ENCODE measurements at places on chromosomes 16 and 17.

- DNase-seq: no peak
These were observed 57.9 kb upstream of the PLCG2 start for GRCh38 chr16:81720973-81721906.

- DNase-seq: no peak
These were observed 8.6 kb upstream of the MSLN start for GRCh38 chr16:752007-752312.

DNA sequence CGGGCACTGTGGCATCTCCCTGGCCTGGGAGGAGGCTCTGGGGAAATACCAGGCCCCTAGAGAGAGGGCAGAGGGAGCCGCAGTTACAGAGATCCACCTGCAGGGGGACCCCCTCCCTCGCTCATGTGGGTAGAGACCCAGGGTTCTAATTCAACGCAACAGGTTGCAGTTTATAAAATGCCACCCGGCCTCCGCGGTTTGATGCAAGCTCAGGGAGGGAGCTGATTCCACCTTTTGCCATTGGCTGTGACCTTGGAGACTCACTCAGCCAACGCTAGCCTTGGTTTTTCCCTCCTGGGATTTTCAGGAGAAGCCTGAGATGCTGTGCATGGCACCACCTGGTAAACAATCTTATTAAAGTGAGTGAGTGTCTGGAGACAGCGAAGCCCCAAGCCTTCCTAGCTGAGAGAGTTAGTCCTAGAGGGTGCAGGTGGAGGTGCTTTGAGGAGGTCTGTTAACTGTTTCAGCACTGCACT lies 12.1 kb downstream of the TTLL6 start:
- DNase-seq: no peak

- DNase-seq: no peak
These were observed 47.2 kb upstream of the SKAP1 start for GRCh38 chr17:48477221-48477620.

DNA sequence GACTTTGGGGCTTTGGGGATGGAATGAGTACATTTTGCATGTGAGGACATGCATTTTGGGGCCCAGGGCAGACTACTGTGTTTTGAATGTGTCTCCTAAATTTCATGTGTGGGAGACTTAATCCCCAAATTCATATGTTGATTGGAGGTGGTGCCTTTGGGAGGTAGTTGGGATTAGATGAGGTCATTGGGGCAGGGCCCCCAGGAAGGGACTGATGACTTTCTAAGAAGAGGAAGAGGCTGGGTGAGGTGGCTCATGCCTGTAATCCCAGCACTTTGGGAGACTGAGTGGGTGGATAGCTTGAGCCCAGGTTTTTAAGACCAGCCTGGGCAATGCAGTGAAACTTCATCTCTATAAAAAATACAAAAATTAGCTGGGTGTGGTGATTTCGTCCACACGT lies 42.8 kb upstream of the RAI1 start:
- no peak for DNase-seq

DNA sequence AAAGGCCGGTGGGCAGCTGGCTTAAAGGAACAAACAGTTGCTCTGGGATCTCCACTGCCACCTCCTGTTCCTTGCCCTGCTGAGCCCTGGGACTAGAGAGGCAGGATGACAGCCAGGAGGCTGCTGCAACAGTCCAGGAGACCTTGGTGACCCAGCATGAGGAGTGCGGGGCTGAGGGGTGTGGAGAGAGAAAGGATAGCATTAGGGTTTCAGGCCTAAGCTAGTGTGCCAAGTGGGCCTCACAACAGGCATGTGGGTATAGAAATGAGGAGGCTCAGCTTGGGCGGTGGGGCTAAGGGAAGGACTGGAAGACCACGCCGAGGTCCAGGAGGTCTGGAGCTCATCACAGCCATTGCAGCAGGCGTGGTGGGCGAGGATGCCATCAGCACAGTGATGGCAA lies 39.8 kb downstream of the SDK2 start:
- no peak for DNase-seq

DNA sequence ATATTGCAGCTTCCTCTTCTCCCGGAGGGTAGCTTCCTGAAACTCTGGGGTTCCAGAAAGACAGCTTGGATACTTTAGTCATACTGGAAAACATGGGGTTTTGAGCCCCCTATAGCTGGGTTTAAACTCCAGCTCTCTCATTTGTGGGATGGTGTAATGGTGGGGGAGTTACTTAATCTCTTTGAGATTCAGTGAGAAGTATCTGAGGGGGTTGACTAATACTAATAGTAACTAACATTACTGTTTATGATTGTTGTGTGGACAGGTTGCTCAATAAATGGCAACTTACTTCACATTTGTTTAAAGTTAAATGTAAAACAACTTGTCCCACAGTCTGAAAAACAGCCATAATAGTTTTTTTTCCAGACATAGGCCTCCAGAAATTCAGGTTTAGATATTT lies 5.1 kb upstream of the SUZ12 start:
- DNase-seq: no peak

- DNase-seq: no peak
These were observed 21.2 kb downstream of the EPN2 start for GRCh38 chr17:19258371-19258770.

- no peak for DNase-seq
These were observed 2.0 kb downstream of the TMUB2 start for GRCh38 chr17:44188576-44189403.

DNA sequence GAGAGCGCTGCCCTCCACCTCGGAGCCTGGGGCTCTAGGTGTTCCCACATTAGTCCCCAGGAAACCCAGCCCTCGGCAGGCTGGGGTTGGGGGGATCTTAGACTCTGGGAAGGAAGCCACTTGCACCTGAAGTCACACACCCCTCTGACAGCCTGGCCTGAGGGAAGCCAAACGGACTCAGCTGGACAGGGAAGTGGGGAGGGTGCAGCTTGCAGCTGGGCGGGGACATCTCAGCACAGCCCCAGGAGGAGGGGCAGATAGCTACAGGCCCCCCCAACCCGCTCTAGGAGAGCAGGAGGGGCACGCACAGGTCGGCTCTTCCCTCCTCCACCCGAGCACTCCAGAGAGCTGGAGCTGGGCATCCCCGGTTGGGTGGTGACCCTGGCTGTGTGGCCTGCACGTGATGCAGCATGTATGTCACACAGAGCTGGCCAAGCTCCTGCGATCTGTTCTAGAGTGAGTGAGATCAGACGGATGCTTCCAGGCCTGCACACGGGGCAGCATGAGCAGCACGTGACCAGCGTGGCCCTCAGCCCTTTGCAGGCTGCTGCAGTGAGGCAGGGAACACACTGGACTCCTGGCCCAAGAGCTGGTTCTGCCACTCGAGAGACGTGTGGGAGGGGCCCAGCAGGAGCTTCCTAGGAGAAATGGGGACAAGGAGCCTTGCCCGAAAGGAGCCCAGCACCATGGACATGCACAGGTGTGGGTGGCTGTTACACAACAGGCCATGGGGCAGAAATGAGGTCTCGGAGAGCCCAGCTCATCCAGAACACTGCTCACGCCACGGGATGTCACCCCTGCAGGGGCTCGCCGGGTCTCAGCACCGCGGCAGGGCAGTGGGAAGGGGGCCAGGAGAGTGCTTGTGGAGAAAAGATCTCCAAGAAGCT lies 15.4 kb downstream of the KIFC3 start:
- DNase-seq: no peak

- no peak for DNase-seq
These were observed 20.8 kb downstream of the UTS2R start for GRCh38 chr17:82392209-82392920.

- no peak for DNase-seq
These were observed 3.3 kb downstream of the ITGA2B start for GRCh38 chr17:44386182-44386525.

DNA sequence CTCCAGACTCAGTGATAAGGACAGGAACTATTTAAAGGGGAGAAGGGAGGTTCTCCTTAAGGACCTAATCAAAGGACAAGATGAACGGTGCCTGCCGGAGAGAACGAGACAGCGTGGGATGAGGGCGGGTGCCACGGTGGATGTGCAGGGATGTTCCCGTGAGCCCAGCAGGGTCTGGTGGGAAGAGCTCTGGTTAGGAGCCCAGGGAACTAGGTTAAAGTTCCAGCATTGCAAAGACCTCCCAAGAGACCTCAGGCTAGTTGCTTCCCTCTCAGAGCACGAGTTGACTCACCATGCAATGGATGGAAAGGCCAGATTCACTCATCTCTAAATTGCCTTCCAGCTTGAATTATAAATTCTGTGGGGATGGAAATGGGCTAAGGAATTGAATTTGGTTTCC lies 14.7 kb downstream of the CCR7 start:
- DNase-seq: no peak

DNA sequence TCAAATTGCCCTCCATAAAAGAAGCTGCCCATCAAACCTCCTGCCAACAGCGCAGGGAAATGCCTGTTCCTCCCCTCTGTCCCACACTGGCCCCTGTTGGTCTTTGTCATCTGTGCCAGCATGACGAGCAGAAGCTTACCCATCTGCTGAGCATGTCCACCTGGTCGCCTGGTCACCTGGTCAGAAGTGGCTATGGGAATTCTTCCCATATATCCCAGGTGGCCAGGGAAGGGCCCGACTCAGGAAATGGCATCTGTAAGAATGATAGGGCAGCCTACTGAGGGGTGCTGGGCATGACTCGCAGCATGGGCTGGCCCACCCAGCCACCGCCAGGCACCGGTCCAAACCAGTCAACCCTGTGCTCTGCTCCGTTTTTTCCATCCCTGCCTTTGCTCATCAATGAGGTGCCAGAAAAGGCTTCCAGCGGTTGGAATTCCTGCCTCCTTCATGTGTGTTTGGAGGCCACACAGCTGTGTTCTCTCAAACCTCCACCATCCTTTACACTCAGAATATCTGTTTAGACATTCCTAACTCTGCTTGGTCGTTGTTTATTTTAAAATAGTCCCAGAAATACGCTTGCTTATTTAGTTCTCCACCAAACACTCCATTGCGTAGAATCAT lies 145.2 kb downstream of the CLEC16A start:
- DNase-seq: no peak

- no peak for DNase-seq
These were observed 17.8 kb downstream of the MBTPS1 start for GRCh38 chr16:84098939-84099338.

GRCh38 chr16:84086341-84086740 lies 30.4 kb downstream of the MBTPS1 start:
- DNase-seq: no peak

- DNase-seq: no peak
These were observed 80.9 kb downstream of the PRKCA start for GRCh38 chr17:66383333-66383732.

DNA sequence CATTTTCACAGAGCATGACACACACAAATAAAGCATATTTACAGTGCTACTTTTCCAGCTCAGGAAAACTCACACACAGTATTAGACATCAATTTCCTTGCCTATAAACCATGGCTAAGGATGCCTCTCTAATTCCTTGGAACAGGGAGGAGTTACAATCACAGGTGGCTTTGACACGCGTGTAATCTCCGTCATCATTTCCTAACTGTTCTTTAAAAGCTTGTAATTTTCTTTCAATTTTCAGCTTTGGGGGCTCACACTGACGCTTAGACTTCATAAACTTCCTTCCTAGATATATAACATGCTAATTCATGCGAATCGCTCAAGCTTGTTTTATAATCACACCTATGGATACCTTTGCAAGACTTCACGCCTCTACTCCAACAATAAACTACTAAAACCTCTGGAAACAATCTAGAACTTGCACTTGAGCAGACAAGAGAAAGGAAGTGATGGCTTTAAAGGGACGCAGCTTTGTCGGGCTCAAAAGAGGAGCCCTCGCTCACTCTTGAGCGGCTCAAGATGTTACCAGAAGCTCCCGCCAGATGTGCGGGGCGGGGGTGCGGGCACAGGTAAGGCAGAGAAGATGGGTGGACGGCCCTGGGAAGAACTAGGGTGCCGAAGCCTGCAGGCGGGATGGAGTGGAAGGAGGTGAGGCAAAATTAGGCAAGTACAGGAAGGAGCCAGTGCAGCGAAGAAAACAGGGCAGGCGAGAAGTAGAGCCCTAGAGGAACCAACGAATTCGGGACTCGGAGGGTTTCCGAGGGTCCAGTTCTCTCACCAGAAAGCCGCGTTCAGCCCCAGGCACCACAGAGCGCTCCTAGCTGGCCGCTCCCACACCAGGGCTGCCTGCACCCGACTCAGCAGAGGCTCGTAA lies 631 bp downstream of the RETREG3 start:
- DNase-seq: no peak

DNA sequence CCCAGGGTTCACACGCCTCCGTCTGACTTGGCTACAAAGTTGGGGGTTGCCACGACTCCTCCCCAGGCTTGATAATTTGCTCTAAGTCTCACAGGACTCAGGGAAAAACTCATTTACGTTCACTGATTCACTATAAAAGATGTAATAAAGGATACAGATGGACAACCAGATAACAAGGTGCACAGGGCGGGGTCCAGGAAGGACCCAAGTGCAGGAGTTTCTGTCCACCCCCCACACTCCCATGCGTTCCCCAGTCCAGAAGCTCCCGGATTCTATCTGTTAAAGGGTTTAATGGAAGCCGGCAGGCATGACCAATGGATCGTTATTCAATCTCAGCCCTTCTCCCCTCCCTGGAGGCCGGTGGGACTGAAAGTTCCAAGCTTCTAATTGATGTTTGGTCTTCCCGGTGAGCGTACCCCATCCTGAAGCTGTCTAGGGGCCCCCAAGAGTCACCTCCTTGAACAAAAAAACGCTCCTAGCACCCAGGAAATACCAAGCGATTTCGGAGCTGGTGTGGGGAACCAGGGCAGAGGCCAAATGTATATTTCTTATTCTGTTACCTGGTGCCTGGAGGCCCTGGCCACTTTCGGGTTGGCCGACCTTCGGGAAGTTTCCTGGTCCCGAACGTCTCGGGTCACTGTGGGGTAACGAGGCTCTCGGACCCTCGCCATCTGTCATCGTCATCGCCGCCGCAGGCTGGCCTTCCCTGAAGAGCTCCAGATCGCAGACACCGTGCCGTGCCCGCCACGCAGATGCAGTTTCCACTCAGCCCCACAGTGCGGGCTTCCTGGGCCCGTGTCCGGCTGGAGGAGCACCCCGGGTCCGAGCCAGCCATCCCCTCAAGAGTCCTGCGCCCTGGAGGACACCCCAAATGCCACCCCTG lies 13.5 kb upstream of the METRNL start:
- no peak for DNase-seq

GRCh38 chr17:32240750-32241149 lies 24.9 kb upstream of the RHBDL3 start:
- no peak for DNase-seq

DNA sequence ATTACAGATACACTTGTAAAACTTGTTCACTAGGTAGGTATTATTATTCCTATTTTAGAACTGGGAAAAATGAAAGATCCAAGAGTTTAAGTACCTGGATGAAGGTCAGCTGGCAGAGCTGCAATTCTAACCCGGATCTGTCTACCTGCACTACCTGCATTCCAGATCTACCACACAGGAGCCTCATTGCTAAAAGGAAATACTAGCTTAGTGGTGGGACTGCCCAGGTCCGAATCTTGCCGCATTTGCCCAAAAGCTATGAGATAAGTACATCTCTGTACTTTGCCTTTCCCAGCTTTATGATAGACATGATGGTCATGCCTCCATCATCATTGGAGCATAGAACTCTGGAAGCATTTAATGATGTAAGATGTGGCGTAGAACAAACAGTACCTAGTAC lies 36.8 kb upstream of the TEKT3 start:
- DNase-seq: no peak

GRCh38 chr16:28108590-28109247 lies 45.2 kb upstream of the GSG1L start:
- no peak for DNase-seq
